ENCODE measurements at places on chromosomes 7 and 10.
A peak's percentile ranks its signal among the peaks of the same experiment; 100 is the strongest.

DNA sequence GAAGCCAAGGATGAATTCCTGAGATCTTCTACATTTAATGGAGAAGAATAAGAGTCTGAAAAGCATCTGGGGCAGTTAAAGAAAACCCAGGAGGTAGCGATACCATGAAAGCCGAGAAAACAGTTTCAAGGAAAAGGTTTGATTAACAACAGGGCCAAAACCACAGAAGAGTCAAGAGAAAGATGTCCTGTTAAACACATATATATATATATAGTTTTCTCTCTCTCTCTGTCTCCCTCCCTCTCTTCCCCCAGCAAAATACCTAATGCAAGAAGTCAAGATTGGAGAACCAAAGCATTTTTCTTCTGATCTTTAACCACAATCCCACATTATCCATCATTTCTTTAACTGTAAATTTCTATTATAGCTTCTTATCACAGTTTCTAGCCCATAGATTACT is 261.4 kb downstream of the SNX13 start:
- no peak for DNase-seq

DNA sequence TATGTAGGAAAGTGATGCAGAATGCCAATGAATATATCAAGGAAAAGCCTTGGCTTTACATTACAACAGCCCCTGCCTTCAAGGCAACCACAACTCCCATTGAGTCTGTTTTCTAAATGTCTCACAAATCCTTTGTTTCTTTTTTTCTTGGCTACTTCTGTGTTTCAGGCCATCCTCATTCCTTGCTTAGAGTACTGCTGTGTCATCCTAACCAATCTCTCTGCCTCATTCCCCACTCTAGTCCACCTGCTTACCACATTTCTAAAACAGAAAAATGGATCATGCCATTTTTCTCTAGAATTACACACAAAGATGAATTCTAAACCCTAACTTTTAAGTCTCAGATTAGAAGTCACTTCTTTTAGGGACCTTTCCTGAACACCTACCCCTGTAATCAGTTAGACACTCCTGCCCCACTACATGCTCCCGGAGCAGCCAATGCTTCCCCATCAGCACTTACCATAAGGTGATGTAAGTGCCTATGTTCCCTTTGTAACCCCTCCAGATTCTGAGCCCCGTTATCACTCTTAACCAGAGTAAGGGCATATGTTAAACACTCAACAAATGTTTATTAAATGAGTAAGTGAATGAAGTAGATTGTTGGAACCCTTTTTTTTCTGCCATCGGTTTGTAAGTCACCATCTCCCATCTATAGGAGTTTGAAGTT is 2.8 kb downstream of the BORCS7 start:
- DNase-seq: no peak

- DNase-seq: no peak
Measured at GRCh38 chr7:138374119-138374693, 85.9 kb upstream of the TRIM24 start.

- no peak for DNase-seq
Measured at GRCh38 chr7:36217211-36217960, 64.3 kb downstream of the EEPD1 start.

DNA sequence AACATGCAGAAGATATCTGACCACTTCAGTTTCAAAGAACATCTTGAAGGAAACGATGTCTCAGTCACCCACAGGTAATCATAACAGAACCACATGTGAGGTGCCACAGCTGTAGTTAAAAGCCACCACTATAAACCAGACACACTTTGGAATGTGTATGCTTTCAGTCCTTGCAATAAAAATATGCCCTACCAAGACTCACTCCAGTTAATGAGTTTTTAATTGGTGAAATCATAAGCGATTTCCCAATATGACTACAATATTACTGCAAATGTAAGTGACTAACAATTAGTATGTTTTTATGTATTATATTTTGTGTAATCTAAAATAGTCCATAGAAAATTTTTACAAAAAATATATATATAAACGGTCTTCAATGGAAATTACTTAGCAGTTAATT is 428.2 kb downstream of the PARD3 start:
- no peak for DNase-seq

GRCh38 chr7:19051767-19052375 is 65.6 kb downstream of the TWIST1 start:
- peak; percentile 28 for DNase-seq

- DNase-seq: no peak
Measured at GRCh38 chr7:130096243-130096827, 26.0 kb downstream of the KLHDC10 start.

GRCh38 chr10:98673171-98673782 is 226.5 kb upstream of the HPS1 start:
- no peak for DNase-seq

- DNase-seq: no peak
Measured at GRCh38 chr10:110691139-110691538, 47.0 kb downstream of the RBM20 start.

DNA sequence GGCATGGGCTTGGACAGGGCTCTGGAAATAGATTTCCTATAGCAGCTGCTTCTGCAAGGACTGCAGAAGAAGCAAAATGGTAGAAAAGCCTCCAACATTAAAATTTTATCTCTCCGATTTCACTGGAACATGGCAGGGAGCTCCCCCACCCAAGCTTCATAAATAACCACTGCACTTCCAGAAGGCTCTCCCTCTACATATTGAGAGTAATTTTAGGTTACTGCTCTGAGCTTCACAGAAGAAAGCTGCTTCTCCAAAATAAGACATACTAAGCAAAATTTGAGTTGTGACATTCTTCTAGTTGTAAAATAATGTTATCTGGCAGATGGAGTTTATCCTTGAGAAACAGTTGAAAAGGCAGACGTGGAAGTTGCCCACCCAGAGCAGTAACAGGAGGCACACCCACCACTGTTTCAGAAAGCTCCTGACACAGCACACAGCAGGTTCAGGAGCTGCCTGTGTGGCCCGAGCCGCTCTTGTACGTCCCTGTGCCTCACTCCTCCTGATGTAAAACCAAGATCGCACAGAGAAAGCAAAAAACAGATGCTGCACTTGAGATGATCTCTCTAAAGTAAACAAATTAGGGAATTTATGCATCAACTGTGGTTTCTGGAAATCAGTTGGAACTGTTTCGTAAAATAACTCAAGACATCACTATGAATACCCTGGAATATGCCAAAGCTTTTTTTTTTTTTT is 621.0 kb downstream of the PARD3 start:
- DNase-seq: no peak

Data from HuH-7 (cell line).